ENCODE measurements at places on chromosomes 5 and 9.

- no peak for DNase-seq
Measured at GRCh38 chr5:127092690-127093089, 19.4 kb upstream of the C5orf63 start.

DNA sequence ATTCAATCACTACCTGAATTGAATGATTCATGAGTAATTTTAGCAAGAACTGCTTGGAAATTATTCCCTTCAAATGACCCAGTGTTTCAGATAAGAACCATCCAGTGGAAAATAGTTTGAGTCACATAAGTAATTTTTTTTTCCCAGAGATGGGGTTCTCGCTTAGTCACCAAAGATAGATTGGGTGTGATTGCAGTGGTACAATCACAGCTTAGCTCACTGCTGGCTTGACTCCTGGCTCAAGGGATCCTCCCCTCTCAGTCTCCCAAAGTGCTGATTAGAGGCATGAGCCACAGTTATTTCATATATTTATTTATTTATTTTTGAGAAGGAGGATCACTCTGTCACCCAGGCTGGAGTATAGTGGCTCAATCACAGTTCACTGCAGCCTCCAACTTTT, 574.5 kb upstream of the ARRDC3 start:
- DNase-seq, result no peak

DNA sequence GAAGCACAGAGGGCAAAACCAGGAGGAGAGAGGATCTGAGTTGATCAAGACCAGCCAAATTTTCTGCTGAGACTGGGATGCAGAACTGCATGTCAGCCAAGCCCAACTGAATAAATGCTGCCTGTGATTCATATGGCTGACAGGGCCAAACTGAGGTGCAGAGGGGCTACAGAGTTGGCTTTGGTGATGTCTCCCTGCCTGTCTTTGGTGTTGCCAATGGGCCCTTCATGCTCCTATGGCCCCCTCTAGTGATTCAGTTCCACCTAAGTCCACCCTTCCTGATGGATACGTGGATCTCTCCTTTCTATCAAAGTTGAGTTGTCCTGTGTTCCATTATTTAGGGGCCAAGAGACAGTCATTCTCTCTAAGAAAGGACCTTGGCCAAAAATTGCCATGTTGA, 163.6 kb upstream of the TLE4 start:
- no peak for DNase-seq

- no peak for DNase-seq
Measured at GRCh38 chr5:173468821-173469251, 140.6 kb upstream of the STC2 start.

- no peak for DNase-seq
Measured at GRCh38 chr5:136076881-136077445, 48.2 kb downstream of the TGFBI start.
